ENCODE measurements at places on chromosomes 12 and 14.

DNA sequence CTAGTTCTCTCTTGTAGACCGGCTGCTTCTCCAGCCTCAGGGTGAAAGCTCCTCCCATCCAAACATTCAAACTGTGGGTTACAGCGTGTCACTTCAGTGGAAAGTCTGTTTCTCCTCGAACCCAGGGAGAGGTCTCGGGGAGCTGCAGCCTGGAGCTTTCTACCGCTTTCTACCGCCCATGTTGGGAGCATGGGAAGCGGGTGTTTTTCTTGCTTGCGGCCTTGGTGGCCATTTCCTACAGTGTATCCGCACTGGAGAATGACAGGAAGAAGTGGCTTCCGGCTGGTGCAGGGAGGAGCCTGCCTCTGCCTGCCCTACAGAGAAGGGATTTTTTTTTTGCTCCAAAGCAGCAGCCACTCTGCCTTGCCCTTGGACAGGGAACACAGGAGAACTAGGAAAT lies 21.2 kb downstream of the ZFP36L1 start:
- DNase-seq = no peak

- no peak for DNase-seq
Measured at GRCh38 chr14:77645520-77646230, 29.2 kb upstream of the SPTLC2 start.

DNA sequence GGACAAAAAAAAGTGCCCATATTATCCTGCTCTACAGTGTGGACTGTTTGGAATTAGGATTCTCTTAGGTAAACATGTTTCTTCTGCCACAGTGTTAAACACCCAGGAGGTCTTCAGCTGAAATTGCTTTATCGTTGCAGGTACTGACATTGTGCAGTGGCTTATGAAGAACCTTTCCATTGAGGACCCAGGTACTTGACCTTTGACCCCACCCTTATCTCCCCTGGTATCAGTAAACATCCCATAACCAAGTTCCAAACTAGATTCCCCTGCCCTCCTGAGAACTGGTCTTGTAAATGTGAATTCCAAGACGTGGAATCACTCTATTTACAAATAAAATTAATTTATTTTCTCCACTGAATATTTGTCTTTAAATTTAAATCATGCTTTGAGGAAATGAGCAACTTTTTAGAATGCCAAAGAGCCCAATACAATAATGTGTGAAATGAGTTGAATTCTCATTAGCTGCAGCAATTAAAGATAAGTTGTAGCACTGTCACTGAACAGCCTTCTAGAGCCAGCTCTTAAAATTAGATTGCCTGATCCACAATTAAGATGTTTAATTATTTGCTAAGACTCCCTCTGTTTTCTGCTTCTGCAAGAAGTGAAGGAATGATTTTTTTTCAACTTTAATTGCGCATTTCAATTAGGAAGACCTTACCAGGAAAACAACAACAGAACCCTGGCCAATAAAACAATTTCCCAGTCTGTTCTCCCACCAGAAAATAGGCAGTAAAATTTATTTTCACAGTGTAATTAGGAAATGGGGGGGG lies 439.3 kb downstream of the DPF3 start:
- no peak for DNase-seq

GRCh38 chr14:29587761-29588470 lies 339.7 kb downstream of the PRKD1 start:
- DNase-seq = no peak

GRCh38 chr14:101882141-101882935 lies 82.0 kb upstream of the DYNC1H1 start:
- DNase-seq = no peak

- no peak for DNase-seq
Measured at GRCh38 chr14:99388286-99388685, 92.4 kb downstream of the SETD3 start.

DNA sequence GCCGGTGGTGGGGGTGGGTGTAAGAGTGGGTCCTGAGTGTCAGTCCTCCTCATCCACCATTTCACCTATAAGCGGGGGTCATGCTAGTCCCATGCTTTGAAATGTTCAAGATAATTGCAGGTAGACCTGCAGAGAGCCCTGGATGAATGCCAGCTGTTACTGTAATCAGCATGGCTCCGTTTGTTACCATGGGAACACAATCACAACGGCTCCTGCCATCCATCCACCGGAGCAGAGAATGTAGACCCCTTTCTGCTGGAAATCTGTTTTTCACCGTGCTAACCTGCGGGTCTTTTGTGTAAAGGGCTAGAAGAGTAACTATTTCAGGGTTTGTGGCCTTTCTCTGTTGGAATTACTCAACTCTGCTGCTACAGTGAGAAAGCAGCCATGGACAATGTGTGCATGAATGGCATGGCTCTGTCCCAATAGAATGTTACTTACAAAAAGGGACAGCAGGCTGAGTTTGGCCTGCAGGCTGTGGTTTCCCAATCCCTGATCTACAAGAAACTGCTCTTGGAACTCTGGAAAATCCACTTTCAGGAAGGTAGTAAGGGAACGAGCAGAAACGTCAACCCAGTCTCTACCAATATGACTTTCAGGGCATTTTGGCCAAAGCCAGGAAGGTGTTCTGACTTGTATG lies 36.1 kb downstream of the KCTD10 start:
- DNase-seq = no peak

DNA sequence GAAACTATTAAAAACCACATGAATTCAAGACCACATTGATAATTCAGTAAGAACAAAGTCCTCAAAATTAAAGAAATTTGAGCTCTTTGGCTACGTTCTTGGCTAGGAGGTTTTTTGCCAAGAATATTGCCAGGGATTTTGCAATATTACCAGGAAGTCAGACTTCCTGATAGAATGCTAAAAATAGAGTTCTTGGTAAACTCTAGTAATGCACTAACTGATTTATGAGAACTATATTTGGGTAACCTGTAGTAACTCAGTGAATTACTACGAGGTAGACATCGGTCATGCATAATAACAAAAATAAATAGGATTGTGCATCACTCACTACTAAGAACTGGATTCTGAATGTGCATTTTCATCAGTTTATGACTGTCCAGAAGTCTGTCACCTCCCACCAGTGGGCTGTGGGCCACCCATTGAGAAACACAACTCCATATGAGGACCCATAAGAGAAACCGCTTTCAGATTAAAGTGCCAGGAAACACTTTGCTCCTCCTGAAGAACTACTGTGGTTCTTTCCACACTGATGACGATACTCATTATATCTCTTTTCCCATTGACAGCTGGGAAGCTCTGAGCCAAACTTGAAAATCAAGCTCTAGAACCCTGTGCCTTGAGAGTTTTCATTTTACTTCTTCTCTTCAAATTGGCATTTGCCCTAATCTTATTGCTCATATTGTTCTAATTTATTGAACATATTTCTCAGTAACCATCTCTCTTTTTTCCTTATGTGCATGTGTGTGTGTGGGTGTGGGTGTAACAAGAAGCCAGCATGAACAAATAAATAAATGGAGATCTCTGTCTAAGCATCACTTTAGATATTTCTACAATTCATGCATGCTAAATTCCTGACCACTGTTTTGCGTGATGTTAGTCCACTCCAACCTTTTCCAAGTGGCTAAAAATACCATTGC lies 116.6 kb downstream of the BCL11B start:
- no peak for DNase-seq

GRCh38 chr14:23942587-23942986 lies 11.0 kb upstream of the DHRS4 start:
- no peak for DNase-seq

DNA sequence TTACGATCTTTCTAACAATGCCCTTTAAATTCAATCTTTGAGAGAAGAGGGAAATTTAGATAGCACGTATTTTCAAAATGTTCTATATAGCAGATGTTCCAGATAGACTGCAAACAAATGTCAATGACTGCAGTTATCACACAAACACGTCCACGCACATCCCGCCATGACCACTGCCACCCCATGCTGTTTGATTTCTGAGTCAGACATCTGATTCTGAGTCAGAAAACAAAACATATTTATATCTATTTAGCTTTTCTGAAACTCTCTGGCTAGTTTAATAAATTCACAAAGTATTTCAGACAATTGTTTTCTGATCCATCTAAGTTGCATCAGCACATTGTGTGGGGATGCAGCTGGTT lies 105.9 kb upstream of the BCAT1 start:
- no peak for DNase-seq

- no peak for DNase-seq
Measured at GRCh38 chr14:99540196-99541032, 59.2 kb downstream of the CCNK start.

- no peak for DNase-seq
Measured at GRCh38 chr12:99019798-99020197, 374.7 kb downstream of the APAF1 start.

GRCh38 chr12:2390850-2391390 lies 338.1 kb downstream of the CACNA1C start:
- DNase-seq = no peak

- DNase-seq = no peak
Measured at GRCh38 chr14:97432586-97432985, 635.4 kb downstream of the VRK1 start.

DNA sequence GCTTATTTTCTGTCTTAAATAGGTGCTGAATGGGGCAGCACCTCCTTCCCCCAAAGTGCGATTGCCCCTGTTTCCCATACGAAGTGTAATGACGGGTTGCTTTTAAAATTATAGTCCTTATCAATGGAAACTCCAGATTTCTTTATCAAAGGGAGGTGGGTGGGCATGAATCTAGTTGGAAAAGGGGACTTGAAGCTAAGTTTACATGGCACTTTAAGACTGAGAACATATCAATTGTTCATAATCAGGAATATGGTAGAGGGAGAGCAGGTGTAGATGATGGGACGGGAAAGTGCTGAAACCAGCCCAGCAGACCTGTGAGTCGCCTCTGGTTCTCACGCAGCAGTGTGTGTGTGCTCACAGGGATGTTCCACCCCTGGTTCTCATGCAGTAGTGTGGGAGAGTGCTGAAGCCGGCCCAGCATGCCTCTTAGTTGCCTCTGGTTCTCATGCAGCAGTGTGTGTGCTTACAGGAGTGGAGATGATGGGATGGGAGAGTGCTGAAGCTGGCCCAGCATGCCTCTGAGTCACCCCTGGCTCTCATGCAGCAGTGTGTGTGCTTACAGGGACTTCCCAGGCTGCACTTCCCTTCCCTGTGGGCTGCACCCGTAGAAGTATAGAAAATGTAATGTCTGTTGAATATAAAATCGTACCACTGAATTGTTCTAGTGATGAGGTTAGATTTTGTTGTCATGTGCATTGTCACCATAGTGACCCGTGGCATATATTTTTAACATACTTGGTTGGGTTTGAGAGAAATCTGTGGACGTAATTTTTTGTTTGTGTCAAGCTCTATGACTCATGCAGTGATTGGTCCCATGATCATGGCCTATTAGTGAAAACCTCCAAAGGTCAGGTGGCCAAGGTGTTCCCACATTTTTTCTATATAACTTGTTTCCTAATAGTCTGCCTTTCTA lies 51.6 kb downstream of the GPATCH2L start:
- peak; percentile 87 for DNase-seq

- DNase-seq = no peak
Measured at GRCh38 chr14:82720946-82721345, 1187.3 kb upstream of the SEL1L start.

- no peak for DNase-seq
Measured at GRCh38 chr12:4471256-4471655, 25.6 kb upstream of the FGF6 start.

DNA sequence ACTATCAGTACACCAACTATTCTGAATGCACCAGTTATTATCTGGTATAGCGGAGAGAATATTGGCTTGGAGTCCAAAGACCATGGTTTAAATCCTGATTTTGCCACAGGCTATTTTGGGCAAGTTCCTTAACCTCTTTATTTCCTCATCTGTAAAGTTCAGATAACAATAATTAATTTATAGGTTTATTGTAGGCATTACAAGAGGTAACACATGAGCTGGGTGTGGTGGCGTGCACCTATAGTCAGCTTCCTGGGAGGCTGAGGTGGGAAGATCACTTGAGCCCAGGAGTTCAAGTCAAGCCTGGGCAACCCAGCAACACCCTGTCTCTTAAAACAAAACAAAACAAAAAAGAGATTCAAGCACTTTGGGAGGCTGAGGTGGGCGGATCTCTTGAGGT lies 23.1 kb downstream of the PHLDA1 start:
- DNase-seq = no peak

- no peak for DNase-seq
Measured at GRCh38 chr12:128399253-128399652, 132.3 kb downstream of the TMEM132C start.

DNA sequence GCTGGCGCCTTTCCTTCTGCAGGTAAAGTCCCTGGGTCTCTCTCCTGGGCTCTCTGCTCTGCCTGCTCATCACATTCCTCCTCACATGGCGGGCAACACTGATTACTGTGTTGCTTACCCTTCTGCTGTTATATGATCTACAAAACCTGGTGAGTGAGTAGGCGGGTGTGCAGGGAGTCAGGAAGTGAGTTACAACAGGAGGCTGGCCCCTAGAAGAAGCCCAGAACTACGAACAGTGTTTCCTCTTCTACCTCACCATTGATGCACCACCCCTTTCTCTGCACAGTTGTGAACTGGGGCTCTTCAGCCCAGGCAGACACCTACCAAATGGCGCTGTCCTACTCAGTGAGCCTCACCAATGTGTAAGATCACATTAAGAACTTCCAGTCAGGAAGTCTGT lies 4.9 kb upstream of the KLHL33 start:
- DNase-seq = no peak

DNA sequence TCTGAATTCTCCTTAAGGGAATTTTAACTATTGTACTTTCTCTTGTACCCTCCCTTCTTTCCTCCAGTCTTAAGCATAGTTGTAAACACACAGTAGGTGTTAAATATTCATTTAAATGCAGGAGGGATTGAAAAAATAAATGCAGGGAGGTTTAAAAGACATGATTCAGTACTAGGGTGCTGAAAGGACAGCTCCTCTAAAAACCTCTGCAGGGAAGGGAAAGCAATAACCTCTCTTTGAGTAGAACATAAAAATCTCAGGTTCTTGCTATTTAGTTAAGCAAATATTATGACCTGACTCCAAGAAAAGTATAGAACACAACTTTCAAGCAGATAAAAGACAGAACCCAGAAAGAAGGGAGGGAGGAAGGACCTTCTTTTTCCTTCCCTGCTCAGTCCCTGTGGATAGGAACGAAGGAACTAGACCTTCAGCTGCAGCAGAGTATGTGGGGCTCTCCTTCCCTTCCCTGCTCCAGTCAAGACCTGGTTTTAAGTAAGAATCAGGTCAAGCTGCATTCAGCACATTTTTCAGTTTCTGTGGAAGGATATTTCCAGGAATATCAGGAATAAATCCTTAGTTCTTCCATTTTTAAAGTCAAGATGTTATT lies 4.7 kb downstream of the MAP3K9 start:
- peak; percentile 27 for DNase-seq

DNA sequence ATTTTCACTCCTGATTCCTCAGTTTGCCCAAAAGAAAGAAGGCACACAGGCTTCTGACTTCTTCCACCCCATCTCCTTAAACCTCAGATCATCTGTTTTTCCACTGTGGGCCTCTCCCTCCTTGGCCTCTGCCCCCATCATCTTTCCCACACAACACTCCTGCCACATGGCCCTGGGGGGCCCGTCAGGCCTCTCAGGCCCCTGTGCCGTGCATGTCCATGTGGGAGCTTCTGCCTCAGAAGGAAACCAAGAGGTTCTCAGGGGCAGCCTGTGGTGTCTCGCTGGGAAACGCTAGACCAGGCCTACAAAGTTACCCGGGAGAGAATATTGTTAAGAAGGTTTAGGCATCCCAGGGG lies 8.0 kb downstream of the KLHL33 start:
- no peak for DNase-seq
